ENCODE measurements at places on chromosomes 4 and X. TPM values are rescaled to one million over a fixed set of nuclear protein-coding genes. Genes with fewer than 3 reads are reported as not detected.

- DNase-seq, result no peak
These were observed 8.6 kb downstream of the GPM6B start for GRCh38 chrX:13808293-13808692.

SOWAHD gene
- total RNA-seq, result 0.40 TPM

- DNase-seq, result no peak
These were observed 97.9 kb downstream of the NEUROG2 start for GRCh38 chr4:112418092-112418491.

LINC00632 gene
- 314 TPM for total RNA-seq

GRCh38 chrX:151680805-151681204, 14.5 kb upstream of the PRRG3 start:
- peak; percentile 59 for DNase-seq

DNA sequence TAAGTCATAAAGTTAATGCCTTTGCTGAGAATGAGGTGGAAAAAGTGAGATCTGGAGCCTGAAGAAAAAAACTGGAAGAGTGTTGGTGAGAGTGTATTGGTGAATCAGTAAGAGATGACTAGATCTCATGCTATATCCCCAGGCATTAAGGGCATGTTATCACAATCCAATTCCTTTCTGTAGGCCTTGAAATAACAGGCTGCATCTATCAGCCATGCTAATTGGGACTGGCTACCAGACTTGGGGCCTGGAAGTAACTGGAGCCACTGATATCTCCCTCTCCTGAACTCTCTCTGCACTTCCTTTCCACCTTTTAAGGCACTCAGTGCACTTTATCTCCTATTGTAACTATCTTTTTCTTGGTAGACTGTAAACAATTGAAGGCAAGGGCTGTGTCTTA, 88.8 kb upstream of the HPRT1 start:
- no peak for DNase-seq

BLTP1 gene
- total RNA-seq, result 37.7 TPM

GRCh38 chr4:82578935-82579334, 17.1 kb upstream of the TMEM150C start:
- DNase-seq, result no peak

DNA sequence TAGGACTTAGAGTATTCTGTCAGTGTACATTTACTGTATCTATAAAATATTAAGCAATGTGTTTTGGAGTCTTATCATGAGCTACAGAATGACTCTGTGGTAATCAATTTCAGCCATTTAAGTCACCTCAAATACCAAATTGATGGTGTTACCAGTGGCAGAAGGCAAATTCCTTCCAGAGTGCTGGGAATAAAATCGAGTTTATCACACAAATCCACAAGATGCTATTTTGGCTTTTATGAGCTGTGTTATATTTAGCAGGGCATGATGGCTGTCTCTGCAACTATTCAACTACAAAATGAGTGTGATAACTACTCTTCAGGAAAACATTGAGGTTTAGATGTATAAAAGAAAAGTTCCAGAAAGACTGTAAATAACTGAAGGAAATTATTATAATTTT, 78.2 kb downstream of the AREG start:
- DNase-seq, result no peak

FAM133A gene
- 0.58 TPM for total RNA-seq

GRCh38 chr4:20356565-20356964, 104.9 kb downstream of the SLIT2 start:
- DNase-seq, result peak; percentile 13

ODAPH gene
- not detected for total RNA-seq

- no peak for DNase-seq
These were observed 2.2 kb upstream of the FMR1NB start for GRCh38 chrX:147978931-147979330.

MTCP1 gene
- total RNA-seq, result 15.3 TPM
